ENCODE measurements at places on chromosomes 11 and 22. TPM values are rescaled to one million over a fixed set of nuclear protein-coding genes. Genes with fewer than 3 reads are reported as not detected.
A peak's percentile ranks its signal among the peaks of the same experiment; 100 is the strongest.

Gene MS4A5
- not detected for total RNA-seq

Gene KCNE3
- not detected for total RNA-seq

Gene OR51E2
- total RNA-seq: not detected

Gene TCIRG1
- total RNA-seq: 175 TPM

Gene RBX1
- total RNA-seq: 99.4 TPM

Gene ST14
- total RNA-seq: not detected

Gene LIMK2
- total RNA-seq: 42.0 TPM

Gene PIWIL4
- total RNA-seq: 0.90 TPM

Gene OR4C11
- total RNA-seq: not detected

Gene CBX7
- total RNA-seq: 37.7 TPM

DNA sequence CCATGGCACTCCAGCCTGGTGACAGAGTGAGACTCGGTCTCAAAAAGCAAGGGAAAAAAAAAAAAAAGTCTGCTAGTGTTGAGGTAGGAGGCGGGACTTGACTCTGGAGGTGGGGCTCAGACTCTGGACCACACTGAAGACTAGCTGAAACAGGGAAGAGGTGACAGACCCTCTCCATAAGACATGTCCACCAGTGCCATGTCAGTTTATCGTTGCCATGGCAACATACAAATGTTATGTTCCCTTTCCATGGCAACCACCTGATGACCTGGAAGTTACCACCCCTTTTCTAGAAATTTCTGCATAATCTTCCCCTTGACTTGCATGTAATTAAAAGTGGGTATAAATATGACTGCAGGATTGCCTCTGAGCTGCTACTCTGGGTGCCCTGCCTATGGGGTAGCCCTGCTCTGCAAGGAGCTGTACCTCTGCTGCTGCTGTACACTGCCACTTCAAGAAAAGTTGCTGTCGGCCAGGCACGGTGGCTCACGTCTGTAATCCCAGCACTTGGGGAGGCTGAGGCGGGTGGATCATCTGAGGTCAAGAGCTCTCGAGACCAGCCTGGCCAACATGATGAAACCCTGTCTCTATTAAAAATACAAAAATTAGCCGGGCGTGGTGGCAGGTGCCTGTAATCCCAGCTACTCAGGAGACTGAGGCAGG, 55.1 kb downstream of the KIAA1671 start:
- no peaks in the 10 kb centered on the region for H3K36me3 ChIP-seq
- no peak overlapping the region for H3K27ac ChIP-seq
- H3K27me3 ChIP-seq: no peaks in the 10 kb centered on the region
- H3K4me1 ChIP-seq: no peaks in the 10 kb centered on the region
- DNase-seq: no peak

DNA sequence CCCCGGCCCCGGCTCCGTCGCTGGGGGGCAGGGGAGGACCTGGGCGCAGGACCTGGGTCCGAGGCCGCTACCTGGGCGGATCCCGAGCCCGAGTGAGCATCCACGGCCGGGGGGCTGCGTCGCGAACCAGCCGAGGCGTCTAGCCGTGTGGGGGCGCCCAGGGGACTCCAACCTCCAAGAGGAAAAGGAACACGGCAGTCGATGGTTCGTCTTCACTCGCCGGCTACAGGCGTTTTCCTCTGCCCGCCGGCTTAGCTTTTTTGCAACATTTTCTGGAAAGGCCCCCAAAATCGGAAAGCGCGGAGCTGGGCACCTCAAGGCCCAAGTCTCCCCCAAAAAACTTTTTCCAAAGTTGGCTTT, 666 bp downstream of the PDGFB start:
- H3K36me3 ChIP-seq: peaks cover 5% of the 10 kb centered on the region
- H3K4me1 ChIP-seq: peaks cover 37% of the 10 kb centered on the region
- H3K27ac ChIP-seq: no peak overlapping the region
- H3K27me3 ChIP-seq: peaks cover 9% of the 10 kb centered on the region
- no peak for DNase-seq

DNA sequence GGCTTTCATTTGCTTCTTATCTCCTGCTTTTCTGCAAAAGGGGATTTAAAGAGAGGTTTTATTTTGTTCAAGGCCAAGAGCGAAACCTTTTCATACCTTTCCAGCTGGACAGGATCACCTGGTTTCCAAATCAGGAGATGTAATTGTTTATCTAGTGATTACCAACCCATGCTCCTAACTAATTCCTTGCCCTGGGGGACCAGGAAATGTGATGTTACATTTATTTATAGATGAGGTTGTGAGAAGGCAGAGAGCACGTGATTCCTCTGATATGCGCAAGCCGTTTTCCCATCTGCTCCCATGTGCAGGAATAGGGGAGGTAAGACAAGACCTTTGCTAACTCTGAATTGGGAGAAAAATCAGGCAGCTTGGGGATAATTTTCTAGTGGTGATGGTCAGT, 507.2 kb upstream of the LARGE1 start:
- no peak overlapping the region for H3K4me3 ChIP-seq
- no peaks in the 10 kb centered on the region for H3K27me3 ChIP-seq
- no peak overlapping the region for H3K27ac ChIP-seq
- no peaks in the 10 kb centered on the region for H3K4me1 ChIP-seq

GRCh38 chr11:44780940-44781631, 54.3 kb downstream of the TSPAN18 start:
- DNase-seq: peak; percentile 4
- H3K36me3 ChIP-seq: peaks cover 3% of the 10 kb centered on the region
- no peak overlapping the region for H3K27ac ChIP-seq
- H3K27me3 ChIP-seq: no peaks in the 10 kb centered on the region
- no peak overlapping the region for H3K4me3 ChIP-seq

GRCh38 chr11:133146697-133147306, 385.5 kb downstream of the OPCML start:
- H3K27me3 ChIP-seq: no peaks in the 10 kb centered on the region
- H3K36me3 ChIP-seq: no peaks in the 10 kb centered on the region
- no peaks in the 10 kb centered on the region for H3K4me1 ChIP-seq
- DNase-seq: no peak

DNA sequence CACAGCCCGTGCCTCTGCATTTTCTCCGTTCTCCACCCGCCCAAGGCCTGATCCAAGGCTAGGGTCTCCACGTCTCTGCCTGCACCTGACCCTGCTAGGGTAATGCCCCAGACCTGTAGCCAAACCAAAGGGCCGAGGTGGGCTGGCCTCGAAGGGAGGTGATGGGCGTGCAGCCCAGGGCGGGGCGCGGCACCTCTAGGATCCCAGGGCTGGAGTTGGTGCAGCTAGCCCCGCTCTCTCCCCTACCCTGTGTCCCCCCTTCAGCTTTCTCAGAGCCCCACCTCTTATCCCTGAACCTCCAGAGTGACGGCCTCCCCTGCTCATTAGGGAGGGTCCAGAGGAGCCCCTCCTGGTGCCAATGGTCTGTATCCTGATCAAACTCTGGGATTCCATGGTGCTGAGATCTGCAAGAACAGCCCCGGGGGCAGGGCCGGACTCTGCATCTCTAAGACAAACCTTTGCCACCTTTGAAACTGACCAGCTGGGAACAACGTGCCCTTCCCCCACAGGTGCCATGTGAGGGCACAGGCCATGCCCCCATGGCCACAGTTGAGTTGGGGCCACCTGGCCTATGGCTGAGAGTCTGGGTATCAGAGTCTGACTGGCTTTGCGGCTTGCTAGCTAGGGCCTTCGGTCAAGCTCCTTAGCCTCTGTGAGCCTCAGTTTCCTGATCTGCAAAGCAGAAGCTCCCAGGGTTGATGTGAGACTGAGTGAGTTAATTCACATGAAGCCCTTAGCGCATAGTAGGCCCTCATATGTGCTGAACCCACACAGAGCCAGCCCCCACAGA, 23.1 kb upstream of the CBX7 start:
- no peak overlapping the region for H3K27ac ChIP-seq
- no peaks in the 10 kb centered on the region for H3K36me3 ChIP-seq
- H3K27me3 ChIP-seq: peaks cover 1% of the 10 kb centered on the region
- DNase-seq: no peak

DNA sequence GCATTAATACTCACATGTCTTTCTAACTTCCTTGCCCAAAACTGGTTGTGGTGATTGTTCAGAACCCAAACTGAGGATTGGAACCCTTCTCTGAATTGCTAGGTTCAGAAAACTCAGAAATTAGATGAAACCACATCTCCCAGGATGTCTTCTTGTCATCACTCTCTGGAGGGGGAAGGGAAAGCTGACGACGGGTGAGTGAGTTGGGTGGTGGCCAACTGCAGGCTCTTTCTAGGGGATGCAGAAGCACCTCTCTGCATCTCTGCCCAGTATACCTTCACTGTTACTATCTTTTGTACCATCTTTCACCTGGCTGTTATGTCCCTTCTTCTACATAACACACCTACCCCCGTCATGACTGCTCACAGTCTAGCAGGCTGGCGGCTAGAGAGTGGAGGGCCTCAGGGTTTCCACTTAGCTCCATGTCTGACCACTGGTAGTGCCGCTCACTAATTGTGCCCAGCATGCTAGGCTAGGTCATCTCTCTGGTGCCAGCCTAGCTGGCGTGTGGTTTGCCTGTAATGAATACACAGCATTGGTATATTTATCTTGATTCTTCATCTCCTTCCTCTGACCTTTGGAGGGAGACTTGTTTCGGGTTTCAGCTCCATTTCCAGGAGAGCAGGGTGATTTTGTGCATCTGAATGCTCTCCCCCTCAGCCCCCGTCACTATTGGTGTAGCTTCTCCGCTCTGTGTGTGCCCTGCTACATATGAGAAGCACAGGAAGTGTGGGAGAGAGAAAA, 7.3 kb downstream of the GRAMD1B start:
- no peaks in the 10 kb centered on the region for H3K27me3 ChIP-seq
- DNase-seq: peak; percentile 51
- peaks cover 39% of the 10 kb centered on the region for H3K36me3 ChIP-seq
- H3K4me1 ChIP-seq: peaks cover 80% of the 10 kb centered on the region
- H3K4me3 ChIP-seq: peak overlapping the region; percentile 54

- peaks cover 4% of the 10 kb centered on the region for H3K27me3 ChIP-seq
- no peaks in the 10 kb centered on the region for H3K4me1 ChIP-seq
- DNase-seq: no peak
- H3K4me3 ChIP-seq: no peak within 1 kb of the TSS
These were observed at the start of gene SLC5A4 for GRCh38 chr22:32255217-32255616. Gene SLC5A4 (minus strand): TSS chr22:32255347. CDS start chr22:32255329, 18 bp downstream.

GRCh38 chr11:102302241-102302640, 15.0 kb upstream of the BIRC3 start:
- no peak overlapping the region for H3K27ac ChIP-seq
- DNase-seq: no peak
- H3K4me3 ChIP-seq: no peak overlapping the region
- no peaks in the 10 kb centered on the region for H3K27me3 ChIP-seq
- peaks cover 69% of the 10 kb centered on the region for H3K4me1 ChIP-seq

GRCh38 chr22:19430890-19431541, 517 bp downstream of the HIRA start:
- peaks cover 18% of the 10 kb centered on the region for H3K36me3 ChIP-seq
- DNase-seq: peak; percentile 44
- no peaks in the 10 kb centered on the region for H3K27me3 ChIP-seq
- H3K4me3 ChIP-seq: peak overlapping the region; percentile 80

DNA sequence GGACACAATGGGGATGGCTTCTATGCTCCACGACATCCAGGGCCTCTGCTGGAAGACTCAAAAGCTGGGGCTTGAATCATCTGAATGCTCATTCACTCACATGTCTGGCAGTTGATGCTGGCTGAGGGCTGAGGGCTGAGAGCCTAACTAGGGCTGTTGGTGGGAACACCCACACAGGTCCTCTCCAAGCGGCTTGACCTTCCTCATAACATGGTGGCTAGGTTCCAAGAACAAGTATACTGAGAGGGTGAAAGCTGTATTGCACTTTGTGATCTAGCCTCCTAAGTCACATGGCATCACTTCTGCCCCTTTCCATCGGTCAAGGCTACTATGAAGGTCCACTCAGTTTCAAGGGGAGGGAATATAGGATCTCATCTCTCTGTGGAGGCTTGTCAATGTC, 7.5 kb downstream of the TMEM151A start:
- H3K4me1 ChIP-seq: no peaks in the 10 kb centered on the region
- no peak overlapping the region for H3K4me3 ChIP-seq
- DNase-seq: no peak
- H3K27ac ChIP-seq: no peak overlapping the region
- no peaks in the 10 kb centered on the region for H3K36me3 ChIP-seq
- H3K27me3 ChIP-seq: peaks cover 2% of the 10 kb centered on the region

DNA sequence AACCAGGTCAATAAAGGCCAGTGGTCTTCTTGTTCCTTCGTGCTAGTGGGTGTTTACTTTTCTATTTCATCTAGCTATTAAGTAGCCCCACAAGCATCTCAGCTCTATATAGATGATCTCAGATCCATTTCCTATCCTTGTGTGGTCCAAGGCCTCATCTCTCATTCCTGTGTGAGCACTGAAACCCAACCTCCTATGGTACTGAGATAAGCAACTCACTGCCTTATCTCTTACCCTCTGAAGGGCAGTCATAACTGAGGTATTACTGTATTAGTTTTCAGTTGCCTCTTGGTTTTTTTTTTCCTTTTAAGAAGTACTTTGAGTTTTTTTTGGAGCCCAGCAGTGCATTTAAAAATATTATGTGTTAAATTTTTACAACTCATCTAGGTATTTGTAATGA, 28.3 kb downstream of the ACER3 start:
- no peak for DNase-seq
- no peaks in the 10 kb centered on the region for H3K27me3 ChIP-seq
- H3K27ac ChIP-seq: no peak overlapping the region
- no peak overlapping the region for H3K4me3 ChIP-seq

- H3K4me1 ChIP-seq: peaks cover 47% of the 10 kb centered on the region
- peak overlapping the region; percentile 97 for H3K27ac ChIP-seq
- H3K27me3 ChIP-seq: no peaks in the 10 kb centered on the region
- DNase-seq: peak; percentile 45
- H3K36me3 ChIP-seq: peaks cover 35% of the 10 kb centered on the region
These were observed 2.3 kb upstream of the ANKRD13D start for GRCh38 chr11:67286621-67287333.

GRCh38 chr11:71563406-71563805, 2.0 kb upstream of the KRTAP5-10 start:
- H3K4me1 ChIP-seq: no peaks in the 10 kb centered on the region
- peak; percentile 44 for DNase-seq
- H3K27me3 ChIP-seq: peaks cover 41% of the 10 kb centered on the region

DNA sequence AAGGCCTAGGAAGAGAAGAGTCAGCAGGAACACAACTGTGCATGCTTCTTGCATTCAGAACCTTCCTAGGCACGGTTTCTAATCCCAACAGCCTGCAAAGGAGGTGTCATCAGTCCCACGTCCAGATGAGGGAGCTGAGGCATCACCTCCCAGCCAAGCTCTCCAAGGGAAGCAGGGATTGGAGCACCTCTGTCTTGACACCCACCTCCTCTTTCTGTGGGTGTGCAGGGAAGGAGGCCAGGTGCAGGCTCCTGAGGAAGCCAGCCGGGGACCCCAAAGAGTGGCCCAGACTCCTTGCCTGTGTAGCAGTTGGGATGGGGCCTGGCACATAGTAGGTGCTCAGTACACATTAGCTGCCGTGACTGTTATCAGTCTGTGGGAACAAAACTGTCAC, 2.0 kb downstream of the PNPLA5 start:
- no peaks in the 10 kb centered on the region for H3K4me1 ChIP-seq
- no peak overlapping the region for H3K27ac ChIP-seq
- no peak for DNase-seq
- no peaks in the 10 kb centered on the region for H3K36me3 ChIP-seq
- H3K27me3 ChIP-seq: peaks cover 51% of the 10 kb centered on the region

Data from activated CD4-positive, alpha-beta memory T cell treated with anti-CD3 and anti-CD28 coated beads for 36 hours (primary cell).